ENCODE measurements at places on chromosomes 16 and 17. TPM values are rescaled to one million over a fixed set of nuclear protein-coding genes. Genes with fewer than 3 reads are reported as not detected.

GRCh38 chr16:5506021-5506420 lies 408.4 kb upstream of the EEF2KMT start:
- no peak for DNase-seq
- no peaks in the 10 kb centered on the region for H3K36me3 ChIP-seq
- H3K27me3 ChIP-seq, result no peaks in the 10 kb centered on the region
- no peak overlapping the region for H3K4me3 ChIP-seq
- H3K4me1 ChIP-seq, result no peaks in the 10 kb centered on the region
- H3K27ac ChIP-seq, result no peak overlapping the region

DNA sequence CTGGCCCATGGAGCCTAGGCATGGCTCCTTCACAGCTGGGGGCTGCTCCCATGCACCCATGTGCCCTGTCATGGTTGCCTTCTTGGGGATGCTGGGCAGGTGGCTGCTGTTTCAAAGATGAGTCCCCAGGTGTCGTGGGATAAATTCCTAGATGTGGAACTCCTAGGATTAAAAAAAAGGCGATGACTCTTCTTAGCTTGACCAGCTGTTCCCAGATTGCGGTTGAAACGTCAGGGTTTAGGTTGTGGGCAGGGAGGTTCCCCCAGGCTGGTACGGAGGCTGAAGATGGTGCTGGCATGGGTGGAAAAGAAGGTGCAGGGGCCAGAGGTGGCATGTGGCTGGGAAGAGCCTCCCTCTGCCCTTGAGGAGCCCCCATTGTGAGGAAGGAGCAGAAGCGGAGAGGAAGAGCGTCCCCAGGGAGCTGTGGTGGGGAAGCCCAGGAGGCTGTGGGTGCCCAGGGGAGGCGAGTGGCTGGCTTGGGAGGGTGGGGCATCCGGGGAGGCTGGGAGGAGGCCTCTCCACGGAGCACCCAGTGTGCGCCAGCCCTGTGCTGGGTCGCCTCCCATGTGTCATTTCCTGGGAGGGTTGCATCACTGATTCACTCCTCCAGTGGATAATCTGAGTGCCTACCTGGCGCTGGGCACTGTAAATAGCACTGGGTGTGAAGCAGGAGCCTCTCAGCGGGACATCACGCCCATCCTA lies 7.5 kb upstream of the KCNJ12 start:
- H3K4me3 ChIP-seq, result no peak overlapping the region
- peaks cover 6% of the 10 kb centered on the region for H3K36me3 ChIP-seq
- no peak overlapping the region for H3K27ac ChIP-seq

DNA sequence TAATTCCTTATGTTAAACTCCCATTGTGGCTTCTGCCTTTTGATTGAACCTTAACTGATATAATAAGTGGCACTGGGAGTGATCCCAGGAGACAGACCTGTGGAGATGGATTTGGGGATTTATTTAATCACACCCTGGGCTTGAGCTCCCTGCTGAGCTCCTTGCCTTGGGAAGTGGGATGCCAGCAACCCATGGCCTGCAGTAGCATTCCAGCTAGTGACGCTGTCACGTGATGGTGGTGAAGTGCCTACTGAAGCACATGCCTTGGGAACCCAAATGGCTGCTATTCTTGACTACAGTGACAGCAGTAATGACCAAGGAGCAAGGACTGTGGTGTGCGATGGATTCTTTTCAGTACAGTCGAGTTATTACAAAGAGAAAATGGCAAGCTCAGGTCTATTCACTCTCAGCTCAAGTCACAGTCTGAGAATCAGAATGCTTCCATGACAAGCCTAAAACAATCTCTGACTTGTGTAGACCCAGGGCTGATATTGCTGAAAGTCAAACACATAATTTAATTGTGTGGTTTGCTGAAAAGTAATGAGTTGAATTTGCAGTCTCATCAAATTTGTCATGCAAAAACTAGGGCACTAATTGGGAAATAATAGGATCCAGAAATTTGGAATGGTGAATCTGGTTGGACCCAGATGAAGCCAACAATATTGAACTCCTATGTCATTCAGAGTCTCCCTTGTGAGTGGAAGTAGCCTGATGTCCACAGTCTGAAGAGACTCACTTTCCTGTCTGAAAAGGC lies 47.1 kb downstream of the BCL7C start:
- no peaks in the 10 kb centered on the region for H3K36me3 ChIP-seq
- H3K4me3 ChIP-seq, result no peak overlapping the region
- no peak overlapping the region for H3K27ac ChIP-seq
- no peaks in the 10 kb centered on the region for H3K27me3 ChIP-seq

DNA sequence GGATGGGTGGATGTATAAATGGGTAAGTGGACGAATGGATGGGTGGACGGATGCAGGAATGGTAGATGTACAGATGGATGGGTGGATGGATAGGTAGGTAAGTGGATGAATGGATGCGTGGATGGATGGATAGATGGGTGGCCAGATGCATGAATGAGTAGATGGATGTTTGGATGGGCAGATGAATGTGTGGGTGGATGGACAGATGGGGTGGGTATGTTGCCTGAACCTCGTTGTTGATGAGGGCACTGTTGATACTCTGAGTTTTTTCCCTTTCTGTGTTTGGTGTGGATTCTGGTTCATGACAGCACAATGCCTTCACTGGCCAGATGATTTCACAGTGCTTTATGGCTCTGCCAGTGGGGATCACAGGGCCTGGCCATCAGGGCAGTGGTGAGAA lies 208.3 kb downstream of the NPIPB11 start:
- peaks cover 20% of the 10 kb centered on the region for H3K27me3 ChIP-seq
- peaks cover 5% of the 10 kb centered on the region for H3K4me1 ChIP-seq
- H3K36me3 ChIP-seq, result peaks cover 5% of the 10 kb centered on the region
- peak overlapping the region; percentile 1 for H3K27ac ChIP-seq

DNA sequence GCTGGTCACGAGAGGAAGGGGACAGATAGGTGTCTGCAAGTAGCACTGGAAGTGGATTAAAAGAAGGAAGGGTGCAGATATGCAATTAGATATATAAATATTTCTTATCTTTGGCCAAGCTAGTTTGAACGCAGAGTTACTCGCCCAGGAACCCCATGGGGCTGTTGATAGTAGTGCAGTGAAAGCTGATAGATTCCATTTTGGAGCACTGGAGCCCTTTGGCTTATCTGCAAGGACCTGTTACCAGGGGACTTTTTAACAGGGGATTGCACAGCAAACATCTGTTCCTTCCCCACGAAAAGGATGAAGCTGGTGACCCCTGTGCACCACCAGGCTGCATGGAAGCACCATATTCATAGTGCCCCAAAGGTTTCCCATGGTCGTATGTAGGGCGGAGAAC lies 218.7 kb downstream of the SHISA9 start:
- H3K4me3 ChIP-seq, result no peak overlapping the region
- DNase-seq, result no peak
- H3K36me3 ChIP-seq, result no peaks in the 10 kb centered on the region
- H3K27ac ChIP-seq, result no peak overlapping the region
- no peaks in the 10 kb centered on the region for H3K27me3 ChIP-seq
- peaks cover 12% of the 10 kb centered on the region for H3K4me1 ChIP-seq

- DNase-seq, result peak; percentile 66
- no peaks in the 10 kb centered on the region for H3K27me3 ChIP-seq
- no peak overlapping the region for H3K27ac ChIP-seq
- H3K36me3 ChIP-seq, result peaks cover 5% of the 10 kb centered on the region
These were observed 14.3 kb downstream of the RAPGEFL1 start for GRCh38 chr17:40191237-40192208.

GRCh38 chr16:49454426-49455180 lies 81.0 kb downstream of the C16orf78 start:
- peaks cover 66% of the 10 kb centered on the region for H3K27me3 ChIP-seq
- H3K4me3 ChIP-seq, result no peak overlapping the region
- DNase-seq, result no peak
- H3K4me1 ChIP-seq, result no peaks in the 10 kb centered on the region

GRCh38 chr17:37045351-37045922 lies 96.7 kb downstream of the AATF start:
- peaks cover 50% of the 10 kb centered on the region for H3K36me3 ChIP-seq
- H3K4me1 ChIP-seq, result peaks cover 7% of the 10 kb centered on the region
- no peak for DNase-seq
- H3K27me3 ChIP-seq, result no peaks in the 10 kb centered on the region
- H3K27ac ChIP-seq, result no peak overlapping the region
- H3K4me3 ChIP-seq, result no peak overlapping the region

DNA sequence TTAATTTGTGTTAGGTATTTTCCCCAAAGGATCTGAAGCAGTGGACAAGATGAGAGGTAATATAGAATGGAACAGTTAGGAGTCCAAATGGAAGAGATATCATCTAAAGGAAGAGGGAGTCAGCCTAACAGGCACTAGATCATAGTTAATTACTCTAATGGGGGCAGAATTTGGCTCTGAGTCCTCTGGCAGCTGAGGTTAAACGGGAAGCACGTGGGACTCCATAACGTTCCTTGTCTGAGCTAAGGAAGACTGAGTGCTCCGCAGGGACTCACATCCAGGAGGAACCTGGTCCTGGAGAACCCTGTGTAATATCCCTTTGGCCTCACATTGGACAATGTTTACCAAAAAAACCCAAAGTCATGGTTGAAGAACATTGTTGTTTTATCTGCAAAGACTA lies 46.6 kb upstream of the TEX2 start:
- no peaks in the 10 kb centered on the region for H3K4me1 ChIP-seq
- no peak overlapping the region for H3K27ac ChIP-seq
- H3K27me3 ChIP-seq, result no peaks in the 10 kb centered on the region
- no peak for DNase-seq

- H3K4me3 ChIP-seq, result no peak overlapping the region
- no peaks in the 10 kb centered on the region for H3K4me1 ChIP-seq
- H3K27me3 ChIP-seq, result no peaks in the 10 kb centered on the region
- H3K36me3 ChIP-seq, result no peaks in the 10 kb centered on the region
These were observed 391.1 kb downstream of the CNTNAP4 start for GRCh38 chr16:76668207-76668725.

- no peak overlapping the region for H3K27ac ChIP-seq
- DNase-seq, result no peak
- peaks cover 42% of the 10 kb centered on the region for H3K36me3 ChIP-seq
- H3K4me3 ChIP-seq, result peak overlapping the region; percentile 80
- peaks cover 17% of the 10 kb centered on the region for H3K4me1 ChIP-seq
- H3K27me3 ChIP-seq, result no peaks in the 10 kb centered on the region
These were observed 2.0 kb downstream of the SEPHS2 start for GRCh38 chr16:30443631-30444030.

DNA sequence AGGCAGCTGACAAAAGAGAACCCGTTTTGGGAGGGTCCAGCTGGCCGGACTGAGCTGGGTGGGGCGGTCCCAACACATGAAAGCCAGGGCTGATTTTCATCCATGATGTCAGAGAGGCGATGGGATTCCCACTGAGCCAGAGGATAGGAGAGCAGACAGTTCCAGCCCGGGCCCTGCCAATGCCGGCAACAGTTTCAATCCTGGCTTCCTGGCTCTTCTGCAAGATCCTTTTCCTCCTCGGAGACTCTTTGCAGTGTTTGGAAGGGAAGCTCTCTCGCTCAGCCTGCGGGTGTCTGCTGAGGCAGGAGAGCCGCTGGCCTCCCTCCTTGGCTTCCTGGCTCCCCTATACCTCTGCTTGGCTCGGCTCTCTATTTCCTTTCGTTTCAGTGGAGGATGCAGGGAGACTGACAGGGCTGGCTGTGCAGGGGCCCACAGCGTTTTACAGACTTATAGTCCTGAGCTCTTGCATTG lies 145.5 kb upstream of the SOX9 start:
- peaks cover 18% of the 10 kb centered on the region for H3K4me1 ChIP-seq
- H3K27me3 ChIP-seq, result no peaks in the 10 kb centered on the region
- peak overlapping the region; percentile 77 for H3K27ac ChIP-seq
- H3K4me3 ChIP-seq, result peak overlapping the region; percentile 69
- DNase-seq, result peak; percentile 61

DNA sequence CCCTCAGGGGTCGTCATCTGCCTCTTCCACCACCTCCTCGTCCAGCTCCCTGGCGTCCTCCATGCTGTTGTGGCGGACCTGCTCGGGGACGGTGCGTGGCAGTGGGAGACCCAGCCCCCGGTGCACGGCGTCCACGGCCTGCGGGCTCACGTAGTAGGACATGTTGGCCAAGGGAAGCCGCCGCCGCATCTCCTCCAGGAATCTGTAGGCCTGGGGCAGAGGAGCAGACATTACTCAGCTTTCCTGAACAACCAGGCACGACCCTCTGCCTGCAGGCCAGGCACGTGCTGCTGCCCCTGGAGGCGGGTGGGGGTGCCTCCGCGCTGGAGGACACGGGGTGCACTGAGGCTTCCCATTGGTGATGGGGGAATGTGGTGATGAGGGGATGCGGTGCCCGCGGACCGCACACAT lies 17.8 kb downstream of the TELO2 start:
- no peak for DNase-seq
- H3K4me3 ChIP-seq, result no peak overlapping the region
- no peaks in the 10 kb centered on the region for H3K4me1 ChIP-seq
- H3K36me3 ChIP-seq, result peaks cover 4% of the 10 kb centered on the region
- no peak overlapping the region for H3K27ac ChIP-seq

- no peak overlapping the region for H3K27ac ChIP-seq
- peaks cover 7% of the 10 kb centered on the region for H3K36me3 ChIP-seq
- no peaks in the 10 kb centered on the region for H3K27me3 ChIP-seq
- no peak for DNase-seq
These were observed 11.0 kb upstream of the C16orf74 start for GRCh38 chr16:85761861-85762260.

DNA sequence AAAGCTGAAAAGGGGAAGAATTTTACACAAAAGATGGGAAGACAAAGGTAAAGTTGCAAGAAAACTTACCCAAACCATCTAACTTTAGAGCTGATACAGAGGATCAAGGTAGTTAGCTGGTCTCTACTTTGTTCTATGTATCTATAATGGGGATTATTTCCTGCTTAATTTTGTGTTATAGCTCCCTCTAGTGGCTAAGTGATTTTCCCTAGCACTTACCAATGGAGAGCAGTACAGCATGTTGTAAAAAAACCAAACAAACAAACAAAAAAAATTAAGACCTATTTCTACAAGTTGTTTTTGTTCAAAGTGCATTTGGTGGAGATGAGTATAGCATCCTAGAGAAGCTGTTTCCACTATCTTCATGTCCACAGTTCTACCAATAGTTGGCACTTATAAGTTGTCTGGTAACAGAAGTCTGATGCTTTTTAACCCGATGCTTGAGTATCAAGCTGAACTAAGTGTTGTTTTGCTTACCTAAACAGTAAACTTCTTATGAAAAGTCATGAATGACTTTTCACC lies 7.5 kb downstream of the SRSF1 start:
- H3K27ac ChIP-seq, result no peak overlapping the region
- peaks cover 85% of the 10 kb centered on the region for H3K36me3 ChIP-seq
- H3K27me3 ChIP-seq, result no peaks in the 10 kb centered on the region

GRCh38 chr17:81621494-81622130 lies 15.3 kb downstream of the NPLOC4 start:
- H3K36me3 ChIP-seq, result peaks cover 89% of the 10 kb centered on the region
- no peaks in the 10 kb centered on the region for H3K4me1 ChIP-seq
- DNase-seq, result no peak

- H3K27ac ChIP-seq, result no peak overlapping the region
- DNase-seq, result no peak
- no peaks in the 10 kb centered on the region for H3K27me3 ChIP-seq
- no peaks in the 10 kb centered on the region for H3K4me1 ChIP-seq
These were observed 14.9 kb upstream of the CLEC18A start for GRCh38 chr16:69936252-69936651.

The UMOD gene
- not detected for total RNA-seq

The CES1 gene
- not detected for total RNA-seq

The PRSS53 gene
- 4.4 TPM for total RNA-seq

The ARHGAP44 gene
- total RNA-seq, result 0.42 TPM

The KRTAP4-2 gene
- total RNA-seq, result not detected

The SERPINF2 gene
- total RNA-seq, result 0.56 TPM

The CDK3 gene
- 5.3 TPM for total RNA-seq

Data from MCF 10A (cell line).